ENCODE measurements at places on chromosomes 7 and 10.

DNA sequence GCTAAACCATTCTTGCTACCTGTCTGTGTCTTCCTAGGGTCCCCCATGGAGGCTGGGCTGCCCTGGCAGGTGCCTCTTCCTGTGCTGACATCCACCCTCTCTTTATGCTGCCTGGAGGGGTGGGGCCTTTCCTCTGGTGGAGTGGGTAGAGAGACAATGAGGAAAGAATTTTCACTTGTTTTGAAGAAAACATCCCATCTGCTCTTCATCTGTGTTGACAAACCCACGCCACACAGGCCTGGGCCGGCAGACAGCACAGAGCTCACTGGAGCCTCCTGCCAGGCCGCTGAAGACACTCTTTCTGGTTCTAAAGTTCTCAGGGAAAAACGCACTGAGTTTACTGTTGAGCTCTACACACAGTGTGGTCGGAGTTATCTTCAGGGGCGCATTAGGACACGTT lies 328.2 kb downstream of the GLRX3 start:
- no peak for DNase-seq

DNA sequence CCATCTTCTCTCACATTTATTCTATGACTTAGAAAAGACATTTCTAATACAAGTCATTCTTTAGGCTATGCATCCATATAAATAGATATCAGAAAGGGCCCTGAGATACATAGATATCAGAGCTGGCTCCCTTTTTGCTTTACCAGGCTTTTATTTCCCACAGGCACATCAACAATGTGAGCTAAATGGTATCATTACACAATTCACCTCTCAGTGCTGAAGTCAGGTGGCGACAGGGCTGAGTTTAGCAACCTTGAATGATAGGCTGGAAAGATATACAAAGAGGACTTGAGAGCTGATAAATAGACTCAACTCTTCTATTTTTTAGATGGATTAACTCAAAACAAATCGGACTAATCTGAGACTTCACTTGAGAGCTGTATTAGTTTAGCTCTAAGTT lies 189.2 kb upstream of the COL1A2 start:
- DNase-seq = no peak

DNA sequence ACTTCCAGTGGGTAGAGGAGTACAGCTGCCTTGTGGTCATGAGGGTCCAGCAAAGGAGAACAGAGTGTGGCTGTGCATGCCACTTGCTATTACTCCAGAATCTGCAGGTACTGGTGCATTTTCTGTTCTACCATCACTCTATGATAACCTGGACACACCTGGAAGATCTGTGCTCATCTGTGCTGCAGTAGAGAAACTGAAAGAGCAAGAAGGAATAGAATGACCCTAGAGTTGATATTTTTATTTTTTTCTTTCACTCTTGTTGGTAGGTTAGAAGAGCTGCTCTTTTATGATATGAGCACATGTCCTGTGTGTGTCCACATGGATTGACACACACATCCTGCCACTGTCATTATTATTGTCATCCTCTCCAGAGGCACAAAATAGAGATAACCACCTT lies 48.3 kb upstream of the MTURN start:
- no peak for DNase-seq

GRCh38 chr7:47765373-47765979 lies 182.8 kb downstream of the PKD1L1 start:
- DNase-seq = no peak

DNA sequence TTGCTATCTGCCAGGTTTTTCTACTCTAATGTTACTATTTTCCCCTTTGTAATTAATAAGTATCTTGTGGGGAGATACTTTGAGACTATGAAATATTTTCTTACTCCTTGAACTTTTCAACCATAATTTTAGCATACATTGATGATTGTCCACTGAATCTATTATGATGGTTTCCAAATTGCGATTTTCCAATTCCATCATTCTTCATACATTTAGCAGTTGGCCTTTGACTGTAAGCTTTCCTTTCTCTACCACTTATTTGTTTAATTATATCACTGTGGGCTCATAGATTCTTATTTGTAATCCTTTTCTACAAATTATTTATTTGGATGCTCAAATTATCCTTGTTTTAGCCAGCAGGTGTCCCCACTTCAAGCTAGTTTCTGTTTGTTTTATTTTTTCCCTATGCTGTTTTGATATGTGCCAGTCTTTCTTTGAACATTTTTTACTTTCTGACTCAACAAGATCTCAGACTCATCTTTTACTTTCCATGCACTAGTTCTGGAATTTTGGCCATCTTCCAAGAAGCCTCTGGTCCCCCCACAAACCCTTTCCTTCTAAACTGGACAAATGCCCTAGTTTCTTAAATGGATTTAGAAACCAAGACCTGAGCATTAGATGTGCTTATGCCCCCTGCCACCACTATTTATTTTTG lies 11.4 kb upstream of the MRPS16 start:
- DNase-seq = no peak

- DNase-seq = no peak
Observed at GRCh38 chr10:56823849-56824248, 462.8 kb upstream of the ZWINT start.

GRCh38 chr7:95950698-95951097 lies 178.3 kb downstream of the DYNC1I1 start:
- DNase-seq = no peak

DNA sequence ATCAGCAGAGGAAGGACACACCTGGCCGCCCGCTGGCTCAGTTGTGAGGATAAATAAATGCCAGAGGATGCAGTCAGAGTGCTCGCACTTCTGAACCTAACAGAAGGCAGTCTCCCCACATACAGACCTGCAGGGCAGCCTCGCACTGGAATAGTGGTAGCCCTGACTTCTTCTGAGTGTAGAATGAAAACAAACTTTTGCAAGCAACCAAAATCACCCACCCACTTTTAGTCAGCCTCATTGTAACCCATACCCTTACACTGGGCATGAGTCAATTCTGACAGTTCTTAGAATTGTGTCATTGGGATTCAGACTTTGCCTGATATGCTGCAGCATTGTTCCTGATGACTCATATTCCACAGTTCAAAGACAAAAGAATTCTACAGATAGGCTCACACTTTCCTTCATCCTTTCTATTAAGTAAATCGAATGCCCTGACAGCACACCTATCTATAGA lies 167.0 kb upstream of the CDK1 start:
- no peak for DNase-seq

DNA sequence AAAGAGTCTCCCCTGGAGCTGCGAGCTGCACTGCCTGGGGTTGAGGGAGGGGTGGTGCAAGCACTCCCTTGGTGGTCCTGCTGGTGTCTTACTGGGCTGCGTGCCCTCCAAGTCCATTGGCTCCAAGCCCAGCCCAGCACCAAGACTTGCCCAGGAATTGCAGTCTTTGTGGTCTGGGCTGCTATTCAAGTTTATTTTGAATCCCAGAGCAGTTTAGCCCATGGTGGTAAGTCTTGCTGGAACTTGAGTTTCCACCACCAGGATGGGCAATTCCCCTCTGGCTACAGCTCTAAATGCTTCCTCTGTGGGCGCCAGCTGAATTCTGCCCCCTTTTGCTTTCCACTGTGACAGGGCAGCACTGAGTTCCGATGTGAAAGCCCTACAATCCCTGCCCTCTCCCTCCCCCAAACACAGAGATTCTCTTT lies 25.1 kb downstream of the GALNT11 start:
- no peak for DNase-seq

DNA sequence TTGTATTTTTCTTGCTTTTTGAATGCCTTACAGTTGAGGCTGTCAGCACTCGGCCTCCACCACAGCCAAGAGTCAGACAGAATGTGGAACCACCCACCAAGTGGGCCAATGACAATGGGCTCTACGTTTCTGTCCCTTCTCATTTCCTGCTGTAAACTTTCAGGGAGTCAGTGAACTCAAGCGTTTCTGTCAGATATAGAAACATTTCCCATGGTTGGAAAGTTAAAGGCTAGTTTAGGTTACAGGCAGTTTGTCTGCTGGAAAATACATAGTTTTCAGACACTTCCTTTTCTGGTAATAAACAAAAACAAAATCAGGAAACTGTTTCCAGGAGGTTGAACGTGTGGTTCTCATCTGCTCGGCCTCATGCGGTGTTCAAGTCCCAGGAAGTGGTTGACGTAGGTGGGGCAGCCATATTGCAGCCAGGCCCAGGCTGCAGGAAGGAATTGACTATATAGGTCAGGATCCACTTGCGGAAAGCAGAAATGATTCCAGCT lies 245.1 kb downstream of the CAMK1D start:
- DNase-seq = no peak

DNA sequence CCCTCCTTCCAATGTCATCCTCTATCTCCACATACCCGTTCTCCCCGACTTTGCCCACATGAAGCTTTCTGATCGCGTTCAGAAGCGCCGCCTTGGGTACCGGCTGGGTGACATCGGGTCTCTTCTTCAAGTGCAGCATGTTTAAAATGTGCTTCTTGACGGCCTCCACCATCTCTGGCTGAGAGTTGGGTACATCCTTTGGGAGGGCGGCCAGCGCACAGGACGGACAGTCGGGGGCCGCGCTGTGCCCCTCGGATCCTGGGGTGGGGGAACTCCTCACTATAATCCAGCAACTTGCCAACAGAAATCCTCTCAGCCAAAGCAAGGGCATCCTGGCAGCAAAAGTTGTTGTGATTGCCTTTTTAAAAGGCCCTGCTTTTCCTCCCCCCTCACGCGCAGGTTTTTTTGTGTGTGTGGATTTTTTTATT lies 2.8 kb downstream of the INHBA start:
- no peak for DNase-seq

- DNase-seq = no peak
Observed at GRCh38 chr7:143811-144453, 48.4 kb upstream of the FAM20C start.

- DNase-seq = no peak
Observed at GRCh38 chr10:73809061-73809818, 2.2 kb downstream of the NDST2 start.

GRCh38 chr10:95394161-95394880 lies 103.5 kb upstream of the PDLIM1 start:
- no peak for DNase-seq

DNA sequence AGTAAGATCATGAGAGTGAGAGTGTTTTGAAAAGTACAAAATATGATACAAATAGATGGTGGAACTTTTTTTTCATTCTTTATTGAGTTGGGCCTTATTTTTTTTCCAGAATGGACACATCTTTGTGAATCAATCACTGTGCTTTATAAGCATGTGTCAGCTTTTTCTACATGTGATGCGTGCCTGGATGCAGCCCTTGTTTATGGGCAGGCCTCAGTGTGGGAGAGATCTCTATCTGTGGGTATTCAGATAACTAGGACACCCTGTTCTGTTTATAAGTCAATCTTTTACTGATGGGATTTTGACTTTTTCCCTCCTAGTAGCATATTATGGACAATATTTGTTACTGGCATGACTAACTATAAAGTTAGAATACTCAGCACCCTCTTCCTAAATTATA lies 42.9 kb upstream of the IKZF1 start:
- DNase-seq = no peak

DNA sequence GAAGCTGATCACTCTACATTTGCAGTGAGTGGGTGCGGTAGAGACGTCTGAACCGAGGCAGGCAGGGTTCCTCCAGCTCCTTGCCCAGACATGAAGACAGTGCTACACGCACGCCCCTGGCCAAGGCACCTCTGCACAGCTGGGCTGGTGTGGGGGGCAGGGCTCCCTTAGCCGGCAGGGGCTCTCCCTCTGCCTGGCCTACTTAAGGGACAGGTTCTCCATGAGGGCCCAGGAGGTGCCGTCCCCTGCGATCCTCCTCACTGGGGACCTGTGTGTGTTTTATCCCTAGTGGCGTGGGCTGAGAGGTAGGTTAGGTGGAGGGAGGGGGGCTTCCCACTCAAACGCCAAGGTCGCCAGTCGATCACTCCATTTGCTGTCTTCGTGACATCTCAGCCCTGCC lies 35.3 kb downstream of the IL15RA start:
- DNase-seq = no peak

DNA sequence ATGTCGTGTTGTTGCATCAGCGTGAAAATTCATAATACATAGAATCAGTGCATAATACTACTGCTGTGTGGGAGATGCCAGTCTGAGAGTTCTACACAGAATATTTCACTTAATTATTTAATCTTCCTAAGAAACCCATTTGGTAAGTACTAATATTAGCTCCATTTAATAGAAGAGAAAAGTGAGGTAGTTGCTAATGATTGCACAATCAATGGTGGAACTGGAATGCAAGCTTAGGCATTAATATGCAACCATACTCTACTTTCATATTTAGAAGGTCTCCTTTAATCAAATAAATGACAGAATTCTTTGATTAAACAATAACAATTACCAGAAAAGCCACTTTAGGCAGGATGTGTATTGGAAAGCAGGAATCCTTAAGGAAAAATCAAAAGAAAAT lies 660.7 kb upstream of the PHF14 start:
- DNase-seq = no peak

GRCh38 chr10:4241724-4242345 lies 456.8 kb upstream of the KLF6 start:
- DNase-seq = no peak

DNA sequence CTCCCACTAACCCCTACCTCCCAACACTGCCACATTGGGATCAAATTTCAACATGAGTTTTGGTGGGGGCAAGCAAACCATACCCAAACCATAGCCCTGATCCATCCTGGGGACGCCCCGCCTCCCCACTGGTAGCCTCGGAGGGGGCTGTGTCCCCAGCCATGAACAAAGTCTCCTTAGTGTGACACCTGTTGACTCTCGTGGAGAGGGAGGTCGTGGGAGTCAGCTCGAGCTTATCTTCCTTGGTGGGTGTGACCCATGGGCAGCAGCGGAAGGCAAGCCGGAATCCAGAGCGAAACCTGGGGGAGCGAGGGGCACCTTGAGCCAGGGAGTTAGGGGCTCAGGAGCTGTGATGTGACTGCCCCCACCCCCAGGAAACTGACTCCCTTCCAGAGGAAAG lies 11.9 kb downstream of the TACR2 start:
- no peak for DNase-seq

GRCh38 chr10:49090696-49091380 lies 24.5 kb downstream of the VSTM4 start:
- DNase-seq = no peak

GRCh38 chr7:69941077-69941651 lies 342.9 kb downstream of the AUTS2 start:
- DNase-seq = no peak

- DNase-seq = no peak
Observed at GRCh38 chr7:33420311-33420940, 291.1 kb downstream of the BBS9 start.

GRCh38 chr7:88216276-88216675 lies 3.6 kb downstream of the SRI start:
- no peak for DNase-seq

DNA sequence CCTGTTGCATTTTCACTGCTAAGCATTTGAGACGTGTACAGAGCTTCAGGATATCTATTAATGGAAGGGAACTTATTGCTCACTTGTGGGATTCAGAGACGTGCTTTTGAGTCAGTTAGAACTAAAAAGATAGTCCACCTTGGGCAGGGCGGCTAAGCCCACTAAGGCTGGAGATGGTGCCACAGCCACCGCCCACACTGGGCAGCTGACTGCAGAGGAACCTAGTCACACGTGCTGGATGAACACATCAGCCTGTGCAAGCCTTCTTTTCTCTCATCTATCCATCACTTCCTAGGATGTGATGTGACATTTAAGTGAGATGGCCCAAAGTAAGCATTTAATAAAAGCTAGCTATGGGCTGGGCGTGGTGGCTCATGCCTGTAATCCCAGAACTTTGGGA lies 78.0 kb downstream of the PTPRE start:
- no peak for DNase-seq
